ENCODE measurements at places on chromosomes 5 and 9.

DNA sequence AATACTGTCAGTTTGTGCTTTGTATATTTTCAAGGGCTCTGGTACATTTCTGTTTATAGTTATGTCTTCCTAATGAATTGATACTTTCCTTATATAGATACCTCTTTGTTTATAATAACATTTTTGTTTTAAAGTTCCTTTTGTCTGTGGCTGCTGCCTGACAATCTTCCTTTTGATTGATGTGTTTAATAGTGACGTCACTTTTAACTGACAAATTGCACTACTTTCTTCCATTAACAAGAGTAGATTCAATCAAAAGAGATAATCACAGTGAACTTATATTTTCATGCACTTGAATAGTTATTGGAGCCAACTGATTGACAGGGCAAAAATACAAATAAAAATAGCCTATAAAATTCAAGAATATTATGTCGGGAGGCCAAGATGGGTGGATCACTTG, 371.7 kb downstream of the ANXA1 start:
- DNase-seq, result no peak

GRCh38 chr5:54944364-54944763, 41.0 kb downstream of the ESM1 start:
- DNase-seq, result peak; percentile 56

GRCh38 chr9:112605963-112606699, 111.8 kb downstream of the INIP start:
- no peak for DNase-seq

GRCh38 chr5:95178046-95178651, 106.7 kb downstream of the MCTP1 start:
- DNase-seq, result peak; percentile 83

GRCh38 chr5:136285096-136285855, 80.1 kb downstream of the TRPC7 start:
- no peak for DNase-seq

All from myocyte (in vitro differentiated cells).